ENCODE measurements at places on chromosomes 1 and 21.

DNA sequence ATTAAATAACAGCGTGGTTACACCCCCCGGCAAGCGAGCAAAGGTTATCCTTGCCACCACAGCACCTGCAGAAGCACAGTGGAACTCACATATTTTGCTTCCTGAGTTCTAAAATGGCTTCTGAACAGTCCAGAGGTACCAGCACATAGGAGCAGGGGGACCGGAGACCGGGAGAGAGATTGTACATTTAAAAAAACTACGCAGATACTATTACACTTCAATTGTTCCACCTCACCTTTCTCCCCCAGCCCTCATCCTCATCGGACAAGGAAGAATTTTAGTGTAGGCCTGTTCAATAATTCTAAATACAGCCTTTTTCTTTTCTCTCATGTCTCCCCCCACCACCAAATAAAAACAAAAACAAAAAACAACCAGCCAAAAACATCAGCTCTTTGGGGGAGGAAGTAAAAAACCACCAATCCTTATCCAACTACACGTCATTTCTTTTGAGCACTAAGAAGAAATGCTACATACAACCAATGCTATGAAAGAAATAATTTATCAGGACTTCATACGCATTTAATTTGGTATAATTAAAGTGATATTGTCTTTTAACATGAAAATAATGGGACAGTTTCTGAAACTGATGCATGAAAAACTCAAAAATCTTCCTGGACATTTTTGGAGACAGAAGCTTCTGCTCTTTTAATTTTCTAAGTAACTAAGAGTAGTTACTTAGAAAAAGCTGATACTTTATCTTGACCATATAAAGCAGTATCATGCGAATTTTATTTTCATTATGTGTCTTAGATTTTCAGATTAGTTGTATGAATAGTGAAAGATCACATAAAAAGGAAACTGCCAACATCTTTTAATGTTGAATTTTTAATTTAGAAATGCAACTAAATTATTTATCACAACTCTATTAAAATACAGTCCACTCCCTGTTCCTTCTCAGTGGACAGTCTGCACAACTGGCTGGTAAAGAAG lies 9.1 kb downstream of the CDKN2C start:
- no peak for DNase-seq

GRCh38 chr1:183596500-183596899 lies 6.2 kb upstream of the NCF2 start:
- no peak for DNase-seq

- DNase-seq, result peak; percentile 70
These were observed 182.9 kb upstream of the KCND3 start for GRCh38 chr1:112172294-112172882.

GRCh38 chr1:173963477-173963876 lies 46.4 kb upstream of the SERPINC1 start:
- DNase-seq, result no peak

- no peak for DNase-seq
These were observed 55.0 kb upstream of the EPHA8 start for GRCh38 chr1:22508329-22508728.

GRCh38 chr1:113223546-113223945 lies 150.5 kb downstream of the LRIG2 start:
- peak; percentile 21 for DNase-seq

DNA sequence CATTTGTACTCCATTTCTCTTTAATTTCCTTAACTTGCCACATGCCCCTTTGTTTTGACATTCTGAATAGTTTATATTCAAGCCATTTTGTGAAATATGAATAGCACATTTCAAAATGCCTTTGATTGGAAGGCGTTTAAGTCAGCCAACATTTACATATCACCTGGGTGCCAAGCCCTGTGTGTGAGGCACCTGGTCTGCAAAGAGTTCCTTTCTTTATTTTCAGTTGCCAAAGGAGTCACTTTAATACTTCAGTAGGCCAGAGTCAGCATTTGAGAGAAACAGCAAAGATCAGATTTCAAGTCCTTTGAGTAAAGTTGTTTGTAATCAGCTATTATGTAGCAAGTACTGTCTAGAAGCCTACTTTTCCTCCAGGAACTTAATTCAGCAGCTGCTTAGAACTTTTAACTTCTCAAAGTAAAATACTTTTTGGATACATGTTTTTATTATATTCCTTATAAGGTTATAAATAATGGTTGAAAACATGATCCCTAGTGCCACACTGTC lies 70.8 kb downstream of the DTL start:
- DNase-seq, result no peak

DNA sequence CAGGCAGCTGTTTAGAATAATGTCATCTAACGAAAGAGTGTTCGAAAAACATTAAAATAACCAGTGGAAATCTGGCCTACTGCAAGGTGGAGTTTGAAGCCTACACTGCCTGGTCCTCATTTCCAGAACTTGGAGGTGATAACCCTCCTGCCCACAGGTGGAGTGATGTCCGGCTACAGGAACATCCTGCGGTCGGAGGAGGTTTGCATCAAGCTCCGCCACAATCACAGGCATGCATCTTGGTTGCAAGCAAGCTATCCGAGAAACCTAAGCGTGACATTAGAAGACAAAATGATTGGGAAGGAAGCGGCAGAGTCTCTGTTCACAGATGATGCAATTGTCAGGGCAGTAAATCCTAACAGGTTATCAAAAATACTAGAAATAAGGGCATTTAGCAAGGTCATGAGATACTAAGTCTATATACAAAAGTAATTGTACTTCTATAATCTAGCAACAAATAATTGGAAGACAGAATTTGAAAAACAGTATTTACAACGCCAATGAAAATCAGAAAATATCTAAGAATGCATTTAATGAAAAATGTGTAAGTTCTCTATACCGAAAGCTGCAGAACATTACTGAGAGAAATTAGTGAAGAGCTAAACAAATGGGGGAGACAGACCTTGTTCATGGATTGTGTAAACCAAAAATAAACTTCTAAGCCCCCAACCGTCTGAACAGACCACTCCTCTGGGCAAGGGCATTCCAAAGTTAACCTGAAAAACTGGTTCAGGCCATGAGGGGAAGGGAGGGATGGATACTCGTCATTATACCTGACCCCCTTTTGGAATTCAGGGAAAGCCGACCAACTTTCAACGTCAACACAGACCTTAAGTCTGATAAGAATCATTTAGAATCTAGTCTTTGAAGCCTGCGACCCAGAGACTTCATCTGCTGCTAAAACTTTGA lies 4.7 kb upstream of the SLC19A1 start:
- no peak for DNase-seq

DNA sequence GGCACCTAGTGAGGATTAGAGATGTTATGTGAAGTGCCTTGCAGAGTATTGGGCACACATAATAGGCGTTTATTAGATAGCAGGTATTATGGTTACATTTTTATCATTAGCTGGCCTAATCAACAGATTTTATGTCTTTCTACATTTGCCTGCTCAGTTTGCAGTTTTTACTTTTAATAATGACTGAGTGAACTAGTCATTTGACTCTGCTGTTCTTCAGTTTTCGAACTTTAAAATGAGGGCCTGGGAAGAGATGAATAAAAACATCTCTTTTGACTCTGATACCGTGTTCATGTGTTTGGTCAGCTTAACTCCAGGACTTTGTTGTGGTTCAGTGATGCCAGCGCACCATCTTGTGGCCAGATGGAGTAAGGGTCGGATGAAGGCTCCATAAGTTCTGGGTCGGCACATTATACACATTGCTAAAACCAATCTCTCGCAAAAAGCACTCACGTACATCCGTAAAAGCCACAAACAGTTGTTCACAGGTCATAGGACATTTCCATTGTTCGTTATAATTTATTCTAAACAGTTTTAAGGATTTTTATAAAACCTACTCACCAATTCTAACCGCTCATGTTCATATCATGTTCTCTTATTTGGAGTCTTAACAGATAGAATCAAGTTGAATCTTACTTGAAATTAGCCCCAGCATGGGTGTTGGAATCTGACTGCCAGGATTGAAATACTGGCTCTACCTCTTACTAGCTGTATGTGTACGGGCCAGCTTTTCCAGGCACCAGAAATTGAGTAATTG lies 78.4 kb upstream of the GPR88 start:
- DNase-seq, result peak; percentile 90

DNA sequence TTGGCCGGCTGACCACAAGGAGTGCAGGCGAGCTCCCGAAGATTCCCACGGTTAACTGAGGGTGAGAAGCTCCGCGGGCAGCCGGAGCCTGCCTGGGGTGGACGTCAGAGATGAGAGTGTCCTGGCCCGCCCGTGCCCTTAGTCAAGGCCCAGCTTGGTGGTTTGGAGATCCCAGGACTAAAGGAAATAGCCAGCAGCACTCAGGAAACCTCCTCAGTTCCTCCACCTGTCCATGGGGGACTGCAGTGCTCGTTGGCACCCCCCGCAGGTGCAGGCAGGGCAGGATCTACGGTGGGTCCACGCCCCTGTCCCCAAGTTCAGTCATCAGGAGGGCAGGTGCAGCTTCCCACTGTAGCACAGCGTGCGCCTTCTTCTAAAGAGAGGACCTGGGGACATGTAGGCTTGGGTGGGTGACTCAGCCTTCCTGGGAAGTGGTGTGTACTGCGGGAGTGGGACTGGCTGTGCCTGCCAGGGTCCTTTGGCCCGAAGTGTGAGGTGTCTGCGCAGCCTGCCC lies 32.5 kb downstream of the SLX9 start:
- no peak for DNase-seq

GRCh38 chr1:116605315-116605714 lies 34.5 kb upstream of the CD58 start:
- DNase-seq, result no peak

- DNase-seq, result no peak
These were observed 277.1 kb downstream of the ST6GALNAC3 start for GRCh38 chr1:76351655-76352054.

- no peak for DNase-seq
These were observed 15.0 kb downstream of the DDX59 start for GRCh38 chr1:200654660-200655059.

- no peak for DNase-seq
These were observed 9.6 kb upstream of the SIM2 start for GRCh38 chr21:36689324-36689723.

DNA sequence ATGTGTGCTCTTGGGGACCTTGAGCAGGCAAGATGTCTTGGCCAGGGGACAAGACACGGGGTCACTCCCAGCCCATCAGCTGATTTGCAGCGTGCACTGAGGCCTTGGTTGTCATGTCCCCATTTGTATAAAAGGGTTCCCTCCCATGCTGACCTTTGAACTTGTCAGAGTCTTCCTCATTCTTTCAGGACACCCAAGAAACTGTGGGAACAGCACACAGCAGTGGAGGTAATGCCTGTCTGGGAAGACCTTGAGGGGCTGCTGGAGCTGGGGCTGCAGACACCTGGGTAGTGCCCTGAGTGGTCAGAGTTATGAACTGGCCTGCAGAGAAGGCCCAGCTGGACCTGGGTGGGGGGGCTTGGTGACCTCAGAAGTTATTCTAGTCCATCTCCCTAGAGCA lies 46.4 kb downstream of the FAAH start:
- no peak for DNase-seq

- DNase-seq, result peak; percentile 34
These were observed 440.4 kb upstream of the ADAMTS5 start for GRCh38 chr21:27407271-27407670.

Measured in cardiac fibroblast (primary cell).